ENCODE measurements at places on chromosomes 1 and 21.
A peak's percentile ranks its signal among the peaks of the same experiment; 100 is the strongest.

GRCh38 chr1:242146652-242147051, 147.8 kb upstream of the MAP1LC3C start:
- no peak for DNase-seq

DNA sequence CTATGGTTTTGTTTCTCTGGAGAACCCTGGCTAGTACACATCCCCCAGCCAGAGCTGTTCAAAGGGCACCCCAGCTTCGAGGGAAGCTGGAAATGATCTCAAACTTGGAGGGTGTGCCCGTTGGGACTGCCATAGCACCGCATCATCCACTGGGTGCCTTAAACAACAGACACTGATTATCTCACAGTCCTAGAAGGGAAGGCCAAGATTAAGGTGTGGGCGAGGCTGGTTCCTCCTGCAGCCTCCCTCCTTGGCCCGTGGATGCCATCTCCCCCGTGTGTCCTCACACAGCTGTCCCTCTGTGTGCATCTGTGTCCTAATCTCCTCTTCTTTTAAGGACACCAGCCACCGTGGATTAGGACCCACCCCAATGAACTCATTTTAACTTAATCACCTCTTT, 4.2 kb upstream of the IBA57 start:
- DNase-seq: no peak

DNA sequence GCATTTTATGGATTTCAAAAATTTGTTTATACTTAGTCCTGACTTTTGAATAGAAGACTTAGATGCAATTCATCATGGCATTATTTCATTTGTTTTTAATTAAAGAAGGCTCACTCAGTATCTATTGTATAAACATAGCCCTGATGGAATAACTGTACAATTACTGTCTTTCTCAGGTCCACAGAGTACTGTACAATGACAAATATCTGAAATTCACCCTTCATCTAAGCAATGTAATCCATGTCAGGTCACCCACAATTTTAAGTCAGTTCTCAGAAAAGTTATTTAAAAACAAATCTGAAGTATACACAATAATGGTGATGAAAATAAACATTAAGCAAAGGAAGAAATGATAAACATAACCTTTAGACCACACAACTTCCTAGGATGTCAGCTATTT, 311.9 kb downstream of the GRIK1 start:
- DNase-seq: no peak

DNA sequence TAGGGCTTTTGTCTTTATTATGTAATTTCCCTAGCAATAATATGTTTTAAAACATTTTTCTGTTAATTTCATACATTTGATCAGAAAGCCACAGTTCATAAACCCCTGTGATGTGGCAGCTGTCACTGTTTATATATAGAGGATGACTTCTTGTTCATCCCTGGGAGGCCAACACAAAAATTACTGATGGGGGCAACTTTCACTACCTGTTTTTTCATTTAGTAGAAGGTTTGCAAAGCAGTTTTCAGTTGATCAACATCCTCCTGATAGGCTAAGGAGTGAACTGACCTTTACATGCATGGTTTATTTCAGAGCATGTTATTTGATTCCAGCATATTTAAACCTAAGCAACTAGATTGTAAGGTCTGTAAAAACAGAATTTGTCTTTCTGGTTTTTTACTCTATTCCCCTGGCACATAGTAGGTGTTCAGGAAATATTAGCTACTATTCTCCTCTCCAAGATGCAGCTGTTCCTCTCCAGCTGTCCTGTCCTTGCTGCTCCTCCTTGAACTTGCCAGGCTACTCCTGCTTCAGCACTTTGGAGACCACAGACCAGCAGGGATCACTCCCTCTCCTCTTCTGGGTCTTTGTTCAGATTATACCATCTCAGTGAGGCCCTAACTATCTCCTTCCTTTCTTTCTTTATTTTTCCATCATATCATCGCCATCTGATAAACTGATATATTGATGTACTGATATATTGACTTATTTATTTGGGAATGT, 54.7 kb downstream of the ROR1 start:
- DNase-seq: no peak

DNA sequence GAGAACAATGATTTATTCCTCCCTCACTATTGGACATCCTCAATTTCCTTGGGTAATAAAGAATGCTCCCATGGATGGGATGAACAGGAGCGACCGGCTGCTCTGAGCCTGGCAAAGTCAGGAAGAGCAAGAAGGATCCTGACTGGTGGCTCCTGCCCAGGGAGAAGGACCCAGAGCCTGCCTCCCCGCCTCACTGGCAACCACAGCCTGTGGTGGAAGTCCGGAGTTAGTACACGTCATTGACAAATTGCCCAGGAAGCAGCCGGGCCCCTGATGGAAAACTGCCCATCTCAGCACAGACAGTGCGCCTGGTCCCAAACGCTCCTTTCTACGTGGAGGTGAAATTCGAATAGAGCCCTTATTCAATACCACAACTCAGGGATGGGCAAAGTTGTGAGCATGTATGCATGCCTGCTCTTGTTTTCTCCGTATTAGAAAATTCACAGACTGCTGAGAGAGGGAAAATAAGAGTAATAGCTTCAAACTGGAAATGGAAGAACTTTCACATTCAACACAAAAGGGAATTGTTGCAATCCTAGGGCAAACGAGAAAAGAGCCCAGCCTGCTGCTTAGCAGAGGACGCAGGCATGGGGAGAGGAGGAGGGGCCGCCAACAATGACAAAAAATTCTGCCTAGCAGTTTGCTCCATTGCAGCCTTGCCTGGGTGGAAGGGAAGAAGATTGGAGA, 397.1 kb upstream of the VAMP3 start:
- peak; percentile 32 for DNase-seq

GRCh38 chr21:46253610-46254124, 25.1 kb upstream of the LSS start:
- DNase-seq: peak; percentile 16

DNA sequence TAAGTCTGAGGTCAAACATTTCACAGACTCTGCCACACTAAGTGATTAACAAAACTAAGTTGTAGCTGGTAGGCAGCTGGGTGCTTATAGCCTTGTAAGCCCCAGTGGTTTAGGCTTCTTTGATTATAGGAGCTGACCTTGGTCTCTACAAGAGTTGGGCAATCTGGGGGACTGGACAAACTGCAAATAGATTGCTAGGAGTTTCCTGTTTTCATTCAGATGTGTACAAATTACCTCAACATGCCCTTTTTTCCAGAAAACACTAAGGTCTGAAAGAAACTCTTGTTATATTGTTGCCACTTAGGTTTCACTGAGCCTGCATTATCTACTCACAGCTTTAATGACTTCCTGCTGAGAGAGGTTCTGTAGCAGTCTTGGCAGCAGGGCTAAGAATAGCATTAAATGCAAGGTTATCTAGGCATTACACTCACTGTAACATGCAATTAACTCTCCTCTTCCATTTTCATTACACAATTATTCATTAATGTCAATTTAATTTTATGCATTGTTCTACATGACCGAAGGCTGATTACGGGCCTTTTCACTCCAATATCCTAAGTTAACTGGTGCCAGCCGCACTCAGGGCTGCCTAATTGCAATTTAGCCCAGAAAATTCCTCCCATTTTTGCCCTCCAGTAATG, 314.0 kb downstream of the LMO4 start:
- peak; percentile 28 for DNase-seq

DNA sequence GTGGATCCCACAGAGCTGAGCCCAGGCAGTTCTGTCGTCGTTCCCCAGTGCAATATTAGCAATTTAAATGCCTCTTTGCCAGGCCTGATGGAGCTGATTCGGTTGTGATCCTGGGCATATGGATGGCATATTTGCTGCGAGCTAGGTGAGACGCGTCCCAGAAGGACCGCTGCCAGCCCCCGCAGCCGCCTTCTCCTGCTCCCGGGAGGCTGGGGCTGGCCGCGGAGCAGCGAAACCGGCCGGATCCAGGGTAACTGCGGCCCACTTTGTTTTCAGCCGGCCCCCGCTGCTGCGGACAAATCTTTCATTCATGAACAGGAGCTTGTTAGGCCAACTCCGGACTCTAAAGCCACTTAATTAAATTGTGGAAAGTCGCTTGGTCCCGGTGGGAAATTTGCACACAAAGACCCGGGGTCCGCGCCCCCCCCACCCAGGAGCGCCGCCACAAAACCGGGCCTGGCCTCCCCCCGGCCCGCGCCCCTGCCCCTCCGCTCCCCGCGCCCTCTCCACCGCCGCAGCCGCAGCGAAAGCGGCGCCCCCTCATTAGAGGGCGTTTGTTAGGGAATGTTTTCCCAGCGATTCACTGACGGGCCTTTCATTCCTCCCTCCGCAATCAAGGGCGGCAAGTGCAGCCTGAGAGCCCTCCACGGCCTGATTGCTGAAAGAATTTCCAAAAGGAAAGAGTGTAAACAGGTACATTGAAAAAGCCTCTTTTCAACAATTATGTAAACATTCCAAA, 383.3 kb downstream of the RRAGC start:
- DNase-seq: no peak

DNA sequence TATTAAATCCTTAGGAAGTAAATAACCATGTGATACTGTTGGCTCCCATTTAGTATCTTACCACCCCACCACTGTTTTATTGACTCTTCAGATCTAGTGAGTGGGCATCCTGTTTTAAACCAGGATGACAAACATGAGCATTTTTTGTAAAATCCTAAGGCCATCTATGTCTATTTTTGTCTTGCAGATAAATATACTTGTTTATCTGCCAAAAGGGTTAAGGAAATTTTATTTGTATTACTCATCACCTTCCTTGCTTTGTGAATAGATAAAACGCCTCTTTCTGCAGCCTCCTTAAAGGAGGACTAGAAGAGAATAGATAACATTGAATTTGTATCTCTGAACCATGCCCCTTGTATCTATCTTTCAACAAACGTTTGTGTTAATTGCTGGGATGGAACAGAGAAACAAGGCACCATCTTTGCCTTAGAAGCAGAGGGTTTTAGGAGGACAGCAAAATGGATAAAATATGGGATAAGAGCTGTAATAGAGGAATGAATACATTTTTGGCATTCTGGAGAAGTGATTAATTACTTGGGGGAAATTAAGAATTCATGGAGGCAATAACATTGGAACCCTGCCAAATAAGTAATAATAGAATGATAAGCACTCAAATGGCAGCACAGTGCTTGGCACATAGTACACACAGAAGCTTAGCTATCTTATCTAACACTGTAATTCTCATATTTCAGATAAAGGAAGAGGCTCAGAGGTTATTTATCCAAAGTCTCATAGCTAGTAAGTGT, 14.7 kb downstream of the YTHDF2 start:
- DNase-seq: peak; percentile 72

- no peak for DNase-seq
These were observed 95.8 kb downstream of the ARHGEF10L start for GRCh38 chr1:17635276-17635675.

DNA sequence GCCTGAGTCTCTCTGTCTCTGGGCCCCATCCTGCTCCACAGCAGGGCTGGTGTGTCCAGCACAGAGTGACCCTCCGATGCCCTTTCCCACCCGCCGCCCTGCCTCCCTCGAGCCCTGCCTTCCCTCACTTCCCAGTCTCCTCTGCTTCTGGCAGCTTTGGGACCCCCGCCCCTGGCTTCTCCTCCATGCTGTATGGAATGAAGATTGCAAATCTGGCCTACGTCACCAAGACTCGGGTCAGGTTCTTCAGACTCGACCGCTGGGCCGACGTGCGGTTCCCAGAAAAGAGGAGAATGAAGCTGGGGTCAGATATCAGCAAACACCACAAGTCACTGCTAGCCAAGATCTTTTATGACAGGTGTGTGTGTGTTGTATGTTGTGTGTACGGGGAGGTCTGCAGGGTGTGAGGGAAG, 14.3 kb downstream of the MOV10 start:
- DNase-seq: no peak
